Thoracic aorta (tissue), 2 donors: ENCODE measurements at places on chromosomes 6 and 20. TPM values are rescaled to one million over a fixed set of nuclear protein-coding genes. Genes with fewer than 3 reads are reported as not detected.

The C6orf58 gene
- total RNA-seq, result not detected

DNA sequence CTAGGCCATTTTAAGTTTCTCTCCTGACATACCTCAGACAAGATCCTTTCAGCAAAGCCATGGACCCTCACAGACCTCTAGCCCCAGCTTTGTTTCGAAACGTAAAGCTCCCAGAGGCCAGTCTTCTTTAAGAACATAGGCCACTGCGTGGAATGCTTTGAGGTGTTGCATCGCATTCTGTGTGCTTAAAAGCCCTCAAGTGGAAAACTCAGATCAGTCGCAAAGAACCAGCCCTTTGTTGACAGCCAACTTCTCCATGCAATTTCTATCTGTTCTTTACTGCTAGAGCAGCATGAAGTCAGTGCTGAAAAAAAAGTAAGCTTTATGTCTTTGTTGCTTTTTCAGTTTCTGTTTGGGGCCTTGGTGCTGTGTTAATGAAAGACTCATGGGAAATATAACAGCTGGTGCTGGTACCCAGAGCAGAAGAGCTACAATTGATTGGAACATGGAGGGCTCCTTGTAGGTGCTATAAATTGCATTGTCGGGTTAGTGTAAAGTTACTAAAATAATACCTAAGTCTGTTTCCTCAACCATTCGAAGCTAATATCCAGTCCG is 142.6 kb downstream of the MAP3K7 start:
- no peak for DNase-seq

The SASH1 gene
- 82.3 TPM for total RNA-seq

DNA sequence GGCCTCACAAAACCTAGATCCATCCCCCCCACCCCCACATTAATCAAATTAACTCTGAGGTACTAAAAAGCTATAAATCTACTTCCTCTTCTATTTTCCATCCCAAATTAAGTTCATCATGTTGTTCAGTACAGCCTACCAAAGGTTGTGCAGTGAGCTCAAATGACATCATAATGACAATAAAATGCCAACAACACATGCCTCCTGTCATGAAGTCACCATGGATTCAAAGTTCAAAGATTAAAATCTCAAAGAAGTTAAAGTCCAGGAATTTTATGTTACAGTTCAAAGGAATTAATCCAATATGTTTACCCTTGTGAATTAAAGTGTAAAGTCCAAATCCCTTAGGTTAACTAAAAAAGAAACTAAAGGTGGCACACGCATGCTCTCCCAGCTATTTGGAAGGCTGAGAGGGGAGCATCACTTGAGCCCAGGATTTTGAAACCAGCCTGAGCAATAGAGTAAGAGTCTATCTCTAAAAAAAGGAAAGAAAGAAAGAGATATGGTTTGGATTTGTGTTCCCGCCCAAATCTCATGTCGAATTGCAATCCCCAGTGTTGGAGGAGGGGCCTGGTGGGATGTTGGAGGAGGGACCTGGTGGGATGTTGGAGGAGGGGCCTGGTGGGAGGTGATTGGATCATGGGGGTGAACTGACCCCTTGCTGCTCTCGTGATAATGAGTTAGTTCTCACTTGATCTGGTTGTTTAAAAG is 25.7 kb upstream of the SIRT5 start:
- DNase-seq, result no peak

DNA sequence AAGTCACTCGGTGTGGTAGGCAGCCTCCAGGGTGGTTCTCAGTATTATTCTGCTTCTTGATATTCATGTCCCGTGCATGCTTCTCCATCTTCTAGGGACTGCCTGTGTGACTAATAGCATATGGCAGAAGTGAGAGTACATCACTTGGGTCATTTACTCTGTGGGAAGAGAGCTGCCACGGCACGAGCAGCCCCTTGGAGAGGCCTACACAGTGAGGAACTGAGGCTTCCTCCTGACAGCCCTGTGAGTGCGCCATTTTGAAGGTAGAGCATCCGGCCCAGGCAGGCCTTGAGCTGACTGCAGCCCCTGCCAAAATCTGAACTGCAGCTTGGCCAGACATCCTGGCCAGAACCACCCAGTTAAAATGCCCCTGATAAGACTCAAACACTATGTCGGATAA is 17.3 kb upstream of the MCUR1 start:
- no peak for DNase-seq
